ENCODE measurements at places on chromosomes 12 and 14.

DNA sequence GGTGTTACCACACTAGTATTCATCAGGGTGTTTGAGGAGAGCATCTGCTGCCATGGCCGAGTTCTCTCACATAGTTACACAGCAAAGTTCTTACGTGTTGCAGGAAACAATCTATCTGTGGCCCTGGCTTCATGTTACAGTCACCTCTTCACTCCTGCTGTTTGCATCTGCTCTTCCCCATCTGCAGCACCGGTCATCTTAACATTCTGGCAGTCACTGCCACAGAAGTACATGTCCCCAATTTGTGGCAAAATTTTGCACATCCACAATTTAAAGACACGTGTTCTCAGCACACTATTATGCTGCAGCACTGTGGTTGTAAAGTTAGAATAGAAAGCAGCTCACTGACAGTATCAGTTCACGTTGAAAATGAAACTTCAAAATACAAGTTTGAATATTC lies 23.2 kb downstream of the MAPK1IP1L start:
- no peak for DNase-seq

DNA sequence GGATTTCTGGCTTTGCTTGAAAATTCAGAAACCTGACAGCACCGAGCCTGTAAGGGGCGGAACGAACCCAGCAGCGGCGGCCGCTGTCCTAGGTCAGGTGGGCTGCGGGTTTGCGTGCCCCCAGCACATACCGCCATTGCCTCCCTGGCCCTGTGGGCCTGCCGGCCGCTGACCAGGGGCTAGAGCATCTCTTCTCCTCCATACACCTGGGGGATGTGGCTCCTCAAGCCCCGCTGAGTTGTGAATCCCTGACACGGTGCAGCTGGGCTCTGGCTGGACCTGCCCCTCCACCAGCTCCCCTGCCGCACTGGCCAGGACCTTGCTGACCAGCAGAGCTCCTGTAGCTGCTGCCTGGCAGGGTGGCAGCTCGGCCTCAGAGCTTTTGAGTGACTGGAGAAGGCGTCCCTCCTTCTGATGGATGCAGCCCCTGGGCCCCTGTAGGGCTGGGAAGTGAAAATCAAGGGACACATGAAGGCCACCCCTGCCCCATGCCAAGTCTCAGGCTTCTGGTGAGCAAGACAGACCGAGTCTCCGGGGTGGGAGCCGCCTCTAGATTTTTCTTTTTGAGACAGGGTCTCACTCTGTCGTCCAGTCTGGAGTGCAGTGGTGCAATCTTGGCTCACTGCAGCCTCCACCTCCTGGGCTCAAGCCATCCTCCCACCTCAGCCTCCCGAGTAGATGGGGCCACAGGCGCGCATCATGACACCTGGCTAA lies 184.9 kb upstream of the SFSWAP start:
- DNase-seq, result no peak

- no peak for DNase-seq
These were observed 17.2 kb downstream of the NAV3 start for GRCh38 chr12:77847680-77848431.

DNA sequence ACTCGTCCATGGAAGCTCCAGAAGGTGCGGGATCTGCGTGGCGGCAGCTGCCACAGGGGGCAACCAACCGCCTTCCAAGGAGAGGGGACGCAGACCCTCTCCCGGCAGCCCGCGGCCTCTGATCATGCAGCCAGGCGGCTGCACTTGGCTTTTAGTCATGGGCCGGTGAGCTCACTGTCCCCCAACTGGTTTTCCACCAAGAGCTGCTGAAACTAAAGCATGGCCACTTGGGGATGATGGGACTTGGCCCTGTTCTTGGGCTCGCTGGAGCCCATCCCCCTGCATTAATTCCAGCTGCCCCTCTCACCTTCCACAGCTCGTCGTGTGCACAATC lies 39.1 kb downstream of the CCDC85C start:
- DNase-seq, result no peak

DNA sequence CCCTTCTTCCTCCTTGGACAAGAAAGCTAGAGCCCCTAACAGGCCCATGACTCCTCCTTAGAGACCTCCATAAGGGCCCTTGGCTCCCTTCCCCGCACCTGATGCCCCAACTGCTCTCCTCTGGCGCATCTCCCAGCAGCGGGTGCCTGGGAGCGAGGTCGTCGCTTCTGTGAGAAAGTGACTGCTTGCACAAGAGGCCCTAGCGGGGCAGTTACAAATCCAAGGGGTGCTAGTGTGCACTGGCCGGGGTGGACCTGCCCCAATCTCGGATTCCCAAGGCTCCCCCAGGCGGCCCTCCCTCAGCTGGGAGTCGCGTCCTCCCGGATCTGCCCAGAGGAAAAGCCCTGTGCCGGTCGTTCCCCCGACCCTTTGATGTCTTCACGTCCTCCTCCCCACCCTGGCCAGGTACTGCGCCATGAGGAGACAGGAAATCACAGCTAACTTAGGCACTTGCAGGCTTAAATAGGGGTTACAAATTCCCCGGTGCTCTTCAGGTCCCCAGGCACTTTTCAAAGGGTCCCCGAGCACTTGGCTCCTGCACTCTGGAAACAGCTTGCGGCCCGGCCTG lies 2.8 kb downstream of the NKX2-8 start:
- DNase-seq, result no peak

DNA sequence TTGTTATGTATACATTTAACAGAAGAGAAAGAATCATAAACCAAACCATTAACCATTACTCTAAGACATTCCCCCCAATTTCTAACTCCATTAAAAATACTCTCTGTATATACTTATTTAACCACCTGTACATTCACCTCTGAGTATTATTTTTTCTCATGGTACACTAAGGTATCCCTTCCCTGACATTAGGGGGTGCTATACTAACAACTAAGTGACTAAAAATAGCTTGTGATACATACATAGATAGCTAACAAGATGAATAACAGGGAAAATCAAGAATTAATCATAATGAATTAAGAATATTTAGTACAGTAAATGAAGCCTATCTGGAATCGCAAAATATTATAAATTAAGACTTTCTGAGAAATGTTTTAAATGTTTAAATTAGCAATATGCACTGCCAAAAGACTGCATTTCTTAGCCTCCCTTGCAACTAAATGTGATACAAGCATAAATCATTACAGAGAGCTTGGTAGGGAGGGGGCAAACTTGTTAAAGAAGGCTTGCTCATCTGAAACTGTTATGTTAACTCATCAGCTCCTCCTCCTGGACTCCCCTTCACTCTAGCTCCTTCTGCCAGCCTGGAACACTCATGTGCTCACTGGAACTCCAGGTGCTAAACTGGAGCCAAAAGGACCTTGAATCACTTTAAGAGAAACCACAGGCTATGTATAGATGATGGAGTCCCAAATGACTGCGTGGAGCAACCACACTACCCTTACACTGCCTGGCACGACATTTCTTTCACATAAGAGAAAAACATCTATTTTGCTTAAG lies 14.9 kb downstream of the C2CD5 start:
- DNase-seq, result peak; percentile 37

DNA sequence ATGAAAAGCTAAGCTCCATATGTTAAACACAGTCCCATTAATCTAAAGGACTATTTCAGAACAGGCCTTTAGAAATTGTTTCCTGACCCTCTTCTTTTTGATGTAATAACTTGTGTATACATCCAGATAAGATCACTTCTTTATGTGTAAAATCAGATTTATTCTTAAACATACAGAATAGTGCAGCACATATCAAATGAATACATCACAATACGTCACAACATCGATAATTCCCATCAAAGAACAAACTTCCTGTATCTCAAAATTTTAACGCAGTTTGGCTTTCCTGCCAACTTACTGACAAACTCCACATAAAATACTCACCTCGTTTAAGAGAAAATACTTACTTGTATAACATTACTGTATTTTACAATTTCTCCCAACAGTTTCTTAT lies 108.7 kb downstream of the ITPR2 start:
- DNase-seq, result no peak

- DNase-seq, result no peak
These were observed 33.8 kb upstream of the SMUG1 start for GRCh38 chr12:54222609-54223008.

DNA sequence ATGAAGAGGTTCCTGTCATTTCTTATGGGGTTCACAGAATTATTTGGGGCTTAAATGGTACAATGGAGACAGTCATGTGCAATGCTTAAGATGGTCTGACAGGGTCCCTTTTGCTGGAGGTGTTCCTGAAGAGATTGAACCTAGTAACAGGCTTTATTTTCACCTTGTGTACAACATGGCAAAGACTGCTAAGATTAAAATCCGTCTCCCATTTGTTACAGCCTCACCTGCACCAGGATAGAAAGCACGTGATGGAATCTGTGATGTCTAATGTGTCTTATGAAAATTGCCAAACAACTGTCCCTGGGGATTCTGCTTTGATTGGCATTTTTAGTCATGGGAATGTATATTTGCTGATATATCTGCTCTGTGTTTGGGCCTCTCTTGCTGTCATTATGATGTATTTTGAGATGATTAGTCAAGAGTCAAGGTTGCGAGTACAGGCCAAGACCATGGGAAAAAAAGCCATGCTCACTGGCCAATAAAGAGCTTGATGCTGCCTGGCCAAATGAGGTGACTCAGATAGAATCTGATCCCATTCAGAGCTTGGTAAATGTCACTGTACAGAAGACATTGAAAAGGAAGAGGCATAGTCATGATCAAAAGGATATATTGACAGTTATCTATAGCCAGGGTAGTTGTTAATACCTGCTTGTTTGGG lies 96.1 kb downstream of the FLRT2 start:
- DNase-seq, result no peak

DNA sequence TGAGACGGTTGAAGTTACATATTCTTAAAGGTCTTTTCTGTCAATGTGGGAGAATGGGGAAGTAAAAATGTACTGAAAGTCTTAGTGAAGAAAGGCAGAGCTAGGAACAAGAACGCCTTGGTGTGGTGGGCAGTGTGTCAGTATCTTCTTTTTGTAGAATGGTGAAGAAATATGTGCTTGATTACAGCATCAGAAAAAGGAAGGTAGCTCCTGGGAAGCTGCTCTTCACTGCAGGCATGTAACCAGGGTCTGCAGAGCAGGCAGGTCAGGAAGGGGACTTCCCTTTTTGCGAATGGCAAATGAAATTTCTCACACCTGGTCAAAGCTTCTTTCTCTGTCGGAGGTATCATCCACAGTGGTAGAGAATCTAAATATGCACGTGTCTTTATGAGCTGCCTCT lies 226.2 kb downstream of the ADAMTS20 start:
- DNase-seq, result no peak

GRCh38 chr12:132458846-132459641 lies 30.9 kb upstream of the FBRSL1 start:
- no peak for DNase-seq

- DNase-seq, result no peak
These were observed 17.9 kb upstream of the SOS2 start for GRCh38 chr14:50249136-50249775.

GRCh38 chr12:45655186-45655585 lies 74.3 kb upstream of the ARID2 start:
- DNase-seq, result peak; percentile 77

- DNase-seq, result peak; percentile 4
These were observed 14.0 kb downstream of the BEGAIN start for GRCh38 chr14:100573002-100573756.

GRCh38 chr12:51465491-51465890 lies 40.9 kb downstream of the SLC4A8 start:
- DNase-seq, result no peak

- DNase-seq, result no peak
These were observed 431 bp downstream of the HIP1R start for GRCh38 chr12:122835750-122836026.

DNA sequence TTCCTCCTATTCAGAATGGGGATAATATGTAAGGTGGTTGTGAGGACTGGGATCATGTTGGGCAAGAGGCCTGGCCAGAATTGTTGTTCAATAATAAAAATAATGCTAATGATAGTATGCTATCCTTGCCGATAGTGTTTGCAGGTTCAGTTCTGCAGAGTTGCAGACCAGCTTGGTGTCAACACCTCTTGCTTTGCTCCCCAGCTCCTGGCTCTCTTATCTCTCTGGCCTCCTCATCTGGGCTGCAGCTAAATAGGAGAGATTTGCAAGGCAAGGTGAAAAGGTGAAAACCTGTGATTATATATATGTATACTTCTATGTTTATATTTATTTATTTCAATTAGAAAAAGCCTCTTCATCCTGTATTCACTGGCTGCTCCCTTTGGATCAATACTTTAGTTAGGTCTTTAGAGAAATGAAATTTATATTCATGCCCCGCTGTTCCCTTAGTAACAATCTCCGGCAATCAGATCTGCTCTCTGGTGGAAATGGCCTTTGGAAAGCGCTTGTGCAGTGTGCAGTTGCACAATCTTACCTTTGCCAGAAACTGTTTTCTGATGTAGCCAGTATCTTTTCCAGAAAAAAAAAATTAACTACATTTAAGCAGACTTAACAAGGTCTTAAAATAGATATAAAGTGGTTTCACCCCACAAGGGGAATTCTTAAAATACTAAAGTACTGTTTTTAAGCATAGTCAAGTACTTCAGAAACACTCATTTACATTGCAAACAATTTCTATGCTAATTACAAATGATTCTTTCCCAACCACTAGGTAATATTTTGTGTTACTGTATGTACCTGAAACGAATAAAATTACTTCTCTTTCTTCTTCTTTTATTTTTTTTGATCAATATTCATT lies 19.1 kb upstream of the ACVR1B start:
- no peak for DNase-seq

GRCh38 chr14:90568405-90568804 lies 171.6 kb downstream of the CALM1 start:
- DNase-seq, result no peak

- no peak for DNase-seq
These were observed 76.9 kb downstream of the VWF start for GRCh38 chr12:6047249-6048237.

DNA sequence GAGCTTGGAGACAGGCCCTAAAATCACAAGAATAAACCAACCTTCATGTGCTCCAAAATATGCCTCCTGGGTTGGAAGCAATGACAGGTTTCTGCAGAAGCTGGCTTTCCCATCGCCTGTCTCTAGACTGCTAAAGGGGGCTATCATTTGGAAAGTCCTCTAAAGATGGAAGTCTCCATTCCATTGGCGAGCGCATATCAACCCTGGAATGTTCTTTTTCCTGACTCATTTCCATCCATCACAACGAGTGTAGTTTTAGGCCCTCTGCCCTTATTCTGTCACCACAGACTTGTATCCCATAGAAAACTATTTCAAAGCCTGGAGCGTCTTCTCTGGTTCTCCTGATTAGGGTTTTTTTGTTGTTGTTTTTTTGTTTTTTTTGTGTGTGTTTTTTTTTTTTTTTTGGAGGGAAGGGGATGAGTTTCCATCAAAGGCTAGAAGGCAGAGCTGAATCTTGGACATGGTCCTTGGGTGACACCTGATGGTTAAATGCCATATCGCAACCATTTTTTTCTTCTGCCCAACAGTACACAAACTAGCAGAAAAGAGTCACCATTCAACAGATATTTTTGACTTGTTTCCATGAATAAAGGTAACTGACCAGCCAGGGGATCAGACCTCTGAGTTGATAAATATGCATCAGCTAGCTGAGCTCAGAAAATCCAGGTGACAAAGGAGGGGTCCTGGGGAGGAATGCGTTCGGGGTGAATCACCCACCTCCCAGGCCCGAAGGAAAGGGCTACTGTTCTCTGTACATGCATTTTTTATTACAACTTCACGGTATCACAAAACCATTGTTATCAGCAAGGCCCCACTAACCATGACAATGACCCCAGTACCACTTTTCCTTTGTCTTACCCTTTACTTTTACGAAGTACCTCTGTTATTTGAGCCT lies 40.5 kb downstream of the KCNA5 start:
- peak; percentile 44 for DNase-seq
